Lower lobe of right lung (tissue), 2 donors: ENCODE measurements at places on chromosomes 16 and 17. TPM values are rescaled to one million over a fixed set of nuclear protein-coding genes. Genes with fewer than 3 reads are reported as not detected.

KCNH6 gene
- total RNA-seq: 0.27 TPM

SULT1A4 gene
- total RNA-seq: 20.7 TPM

TNP2 gene
- total RNA-seq: not detected

SLC12A3 gene
- not detected for total RNA-seq

HNF1B gene
- 15.2 TPM for total RNA-seq

MYH13 gene
- not detected for total RNA-seq

SPNS2 gene
- total RNA-seq: 42.0 TPM

LRRC75A gene
- 3.8 TPM for total RNA-seq

UQCRC2 gene
- 170 TPM for total RNA-seq

SOCS1 gene
- total RNA-seq: 17.8 TPM

GRCh38 chr17:81713556-81714411 is 1.7 kb downstream of the SLC25A10 start:
- H3K27me3 ChIP-seq: no peaks in the 10 kb centered on the region
- no peak overlapping the region for H3K27ac ChIP-seq
- H3K4me1 ChIP-seq: peaks cover 33% of the 10 kb centered on the region
- H3K4me3 ChIP-seq: peak overlapping the region; percentile 86
- no peak for DNase-seq
- H3K36me3 ChIP-seq: no peaks in the 10 kb centered on the region

DNA sequence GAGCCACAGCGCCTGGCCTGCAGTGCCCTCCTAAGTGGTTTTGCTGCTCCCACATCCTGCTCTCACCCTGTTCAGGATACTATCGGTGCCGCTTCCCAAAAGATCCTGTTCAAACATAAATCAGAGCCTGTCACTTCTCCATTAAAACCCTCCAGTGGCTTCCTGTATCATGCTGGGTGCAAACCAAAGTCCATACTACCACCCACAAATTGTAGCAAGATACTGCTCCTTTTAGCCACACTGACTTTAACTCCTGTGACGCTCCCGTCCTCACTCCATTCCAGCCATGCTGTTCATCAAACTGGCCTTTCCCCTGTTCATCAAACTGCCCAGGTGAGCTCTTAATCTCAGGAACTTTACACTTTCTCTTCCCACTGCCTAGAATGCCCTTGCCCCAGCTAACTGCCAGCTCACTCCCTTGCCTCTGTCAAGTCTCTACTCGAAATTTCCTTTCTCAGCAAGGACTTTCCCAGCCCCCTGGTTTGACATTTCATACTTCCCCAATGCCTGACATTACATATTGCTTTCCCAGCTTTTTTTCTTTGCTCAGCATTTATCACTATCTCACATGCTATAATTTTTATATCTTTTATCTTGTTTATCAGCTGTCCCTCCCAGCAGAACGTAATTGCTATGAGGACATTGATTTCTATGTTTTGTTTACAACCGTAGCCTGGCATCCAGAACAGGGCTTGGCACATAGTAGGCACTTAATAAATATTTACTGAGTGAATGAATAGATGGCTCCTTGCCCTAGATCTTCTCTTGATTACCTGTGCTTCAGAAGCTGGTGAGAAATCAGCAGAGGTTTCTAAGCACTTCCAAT is 44.3 kb upstream of the SMURF2 start:
- peaks cover 47% of the 10 kb centered on the region for H3K4me1 ChIP-seq
- H3K36me3 ChIP-seq: no peaks in the 10 kb centered on the region
- DNase-seq: no peak
- no peaks in the 10 kb centered on the region for H3K27me3 ChIP-seq

DNA sequence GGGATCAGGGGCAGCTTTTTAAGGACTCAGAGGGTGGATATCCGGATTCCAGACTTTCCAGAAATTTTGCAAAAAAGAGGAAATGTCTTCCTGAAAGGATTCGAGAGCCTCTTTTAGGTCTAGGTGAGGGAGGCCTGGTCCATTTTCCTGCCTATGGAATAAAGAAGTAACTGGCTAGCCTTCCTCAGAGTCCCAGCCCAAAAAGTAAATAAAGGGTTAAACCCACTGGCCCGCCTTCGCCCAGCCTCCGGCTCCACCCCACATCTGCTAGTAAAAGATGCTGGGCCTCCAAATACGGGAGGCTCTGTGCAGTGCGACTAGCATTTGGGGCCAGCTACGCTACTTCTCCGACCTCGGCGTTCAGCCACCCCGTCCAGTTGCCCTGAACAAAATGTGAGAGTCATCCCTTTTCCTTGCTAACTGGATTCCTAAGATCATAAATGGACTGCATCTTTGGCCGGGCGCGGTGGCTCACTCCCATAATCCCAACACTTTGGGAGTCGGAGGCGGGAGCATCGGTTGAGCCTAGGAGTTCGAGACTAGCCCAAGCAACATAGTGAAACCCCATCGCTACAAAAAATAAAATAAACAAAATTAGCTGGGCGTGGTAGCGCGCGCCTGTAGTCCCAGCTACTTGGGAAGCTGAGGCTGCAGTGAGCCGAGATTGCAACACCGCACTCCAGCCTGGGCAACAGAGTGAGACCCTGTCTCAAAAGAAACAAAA is 824 bp upstream of the MPP2 start:
- H3K4me3 ChIP-seq: peak overlapping the region; percentile 60
- peaks cover 54% of the 10 kb centered on the region for H3K27me3 ChIP-seq
- peak; percentile 53 for DNase-seq
- H3K4me1 ChIP-seq: peaks cover 28% of the 10 kb centered on the region

DNA sequence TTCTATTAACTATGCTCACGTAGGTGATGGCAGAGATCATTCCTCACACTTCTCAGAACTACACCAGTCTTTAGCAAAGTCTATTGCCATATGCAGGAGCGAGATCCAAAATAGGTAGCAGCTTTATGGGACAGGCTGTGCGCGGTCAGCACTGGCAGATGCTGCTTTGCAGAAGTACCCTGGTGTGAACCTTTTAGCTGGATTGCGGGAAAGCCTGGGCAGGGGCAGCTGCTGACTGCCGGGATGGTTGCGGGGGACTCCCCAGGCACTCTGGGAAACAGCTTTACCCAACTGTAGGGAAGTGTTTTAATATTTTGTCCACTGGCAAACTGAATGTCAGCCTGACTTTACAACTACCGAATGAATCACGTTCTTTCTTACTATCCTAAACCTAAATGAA is 251.3 kb downstream of the HS3ST3A1 start:
- H3K27me3 ChIP-seq: no peaks in the 10 kb centered on the region
- H3K4me3 ChIP-seq: no peak overlapping the region
- no peak for DNase-seq

DNA sequence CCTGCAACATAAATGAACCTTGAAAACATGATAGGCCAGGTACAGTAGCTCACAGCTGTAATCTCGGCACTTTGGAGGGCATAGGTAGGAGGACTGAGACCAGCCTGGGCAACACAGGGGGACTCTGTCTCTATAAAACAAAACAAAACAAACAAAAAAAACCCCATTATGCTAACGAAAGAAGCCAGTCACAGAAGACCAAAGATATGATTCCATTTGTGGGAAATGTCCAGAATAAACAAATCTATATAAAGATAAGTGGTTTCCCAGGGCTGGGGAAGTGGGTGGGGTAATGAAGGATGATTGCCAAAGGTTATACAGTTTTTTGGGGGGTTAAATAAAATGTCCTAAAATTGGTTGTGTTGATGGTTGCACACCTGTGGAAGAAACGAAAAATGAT is 36.5 kb upstream of the SIAH1 start:
- DNase-seq: no peak
- no peaks in the 10 kb centered on the region for H3K4me1 ChIP-seq
- H3K27me3 ChIP-seq: no peaks in the 10 kb centered on the region

GRCh38 chr16:58885528-58886170 is 151.5 kb upstream of the GOT2 start:
- no peak for DNase-seq
- no peak overlapping the region for H3K27ac ChIP-seq
- no peaks in the 10 kb centered on the region for H3K27me3 ChIP-seq
- H3K4me3 ChIP-seq: no peak overlapping the region

GRCh38 chr16:28108590-28109247 is 45.2 kb upstream of the GSG1L start:
- no peak overlapping the region for H3K27ac ChIP-seq
- no peak for DNase-seq
- no peaks in the 10 kb centered on the region for H3K27me3 ChIP-seq
- H3K4me1 ChIP-seq: peaks cover 14% of the 10 kb centered on the region
- H3K36me3 ChIP-seq: peaks cover 98% of the 10 kb centered on the region

GRCh38 chr17:38601539-38602351 is 4.0 kb downstream of the SRCIN1 start:
- peaks cover 56% of the 10 kb centered on the region for H3K27me3 ChIP-seq
- peaks cover 8% of the 10 kb centered on the region for H3K4me1 ChIP-seq
- no peak overlapping the region for H3K27ac ChIP-seq
- no peaks in the 10 kb centered on the region for H3K36me3 ChIP-seq
- no peak overlapping the region for H3K4me3 ChIP-seq
- no peak for DNase-seq

- H3K4me1 ChIP-seq: no peaks in the 10 kb centered on the region
- peaks cover 11% of the 10 kb centered on the region for H3K36me3 ChIP-seq
- no peaks in the 10 kb centered on the region for H3K27me3 ChIP-seq
These were observed 8.0 kb downstream of the IL32 start for GRCh38 chr16:3073448-3073847.

DNA sequence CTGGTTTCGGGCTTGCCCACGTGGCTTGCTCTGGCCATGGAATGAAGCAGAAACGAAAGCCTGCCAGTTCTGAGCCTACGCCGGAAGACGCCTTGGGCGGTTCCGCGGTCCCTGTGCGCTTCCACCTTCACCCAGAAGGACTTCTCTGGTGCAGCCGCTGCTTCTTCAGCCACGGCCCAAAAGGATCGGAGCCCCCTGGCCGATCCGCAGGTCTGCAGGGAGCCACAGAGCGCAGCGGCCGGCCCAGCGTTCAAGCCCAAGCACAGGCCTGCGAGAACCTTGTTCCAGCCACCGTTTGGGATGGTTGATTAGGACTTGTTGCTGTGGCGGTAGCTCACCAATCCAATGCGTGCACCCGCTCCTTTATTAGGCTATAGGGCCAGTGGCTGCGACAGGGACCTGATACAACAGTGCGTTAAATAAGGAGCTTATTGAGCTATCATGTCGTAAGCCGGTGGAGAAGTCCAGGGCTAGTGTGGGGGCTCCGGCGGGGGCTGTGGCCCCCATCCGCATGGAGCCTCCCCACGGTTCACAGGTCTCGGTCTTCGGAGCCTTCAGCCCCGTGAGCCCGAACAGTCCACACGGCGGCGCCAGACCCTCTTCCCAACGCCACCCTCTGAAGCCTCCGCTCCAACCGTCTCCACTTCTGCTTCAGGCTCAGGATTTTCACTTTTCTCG is 10.2 kb upstream of the MPP2 start:
- H3K27me3 ChIP-seq: peaks cover 8% of the 10 kb centered on the region
- H3K4me1 ChIP-seq: peaks cover 11% of the 10 kb centered on the region
- no peak overlapping the region for H3K27ac ChIP-seq
- peak; percentile 65 for DNase-seq
- no peaks in the 10 kb centered on the region for H3K36me3 ChIP-seq

- H3K4me3 ChIP-seq: peak overlapping the region; percentile 33
- peaks cover 97% of the 10 kb centered on the region for H3K4me1 ChIP-seq
- DNase-seq: no peak
- peak overlapping the region; percentile 83 for H3K27ac ChIP-seq
- H3K27me3 ChIP-seq: no peaks in the 10 kb centered on the region
These were observed 11.4 kb downstream of the CCR7 start for GRCh38 chr17:40553694-40554534.

GRCh38 chr17:41098481-41098880 is 539 bp upstream of the KRTAP4-8 start:
- H3K36me3 ChIP-seq: no peaks in the 10 kb centered on the region
- no peak overlapping the region for H3K27ac ChIP-seq
- peaks cover 3% of the 10 kb centered on the region for H3K27me3 ChIP-seq
- no peak overlapping the region for H3K4me3 ChIP-seq

GRCh38 chr16:56106527-56106926 is 84.8 kb upstream of the GNAO1 start:
- H3K36me3 ChIP-seq: no peaks in the 10 kb centered on the region
- H3K27me3 ChIP-seq: no peaks in the 10 kb centered on the region
- H3K4me3 ChIP-seq: no peak overlapping the region
- H3K27ac ChIP-seq: no peak overlapping the region
- DNase-seq: no peak

DNA sequence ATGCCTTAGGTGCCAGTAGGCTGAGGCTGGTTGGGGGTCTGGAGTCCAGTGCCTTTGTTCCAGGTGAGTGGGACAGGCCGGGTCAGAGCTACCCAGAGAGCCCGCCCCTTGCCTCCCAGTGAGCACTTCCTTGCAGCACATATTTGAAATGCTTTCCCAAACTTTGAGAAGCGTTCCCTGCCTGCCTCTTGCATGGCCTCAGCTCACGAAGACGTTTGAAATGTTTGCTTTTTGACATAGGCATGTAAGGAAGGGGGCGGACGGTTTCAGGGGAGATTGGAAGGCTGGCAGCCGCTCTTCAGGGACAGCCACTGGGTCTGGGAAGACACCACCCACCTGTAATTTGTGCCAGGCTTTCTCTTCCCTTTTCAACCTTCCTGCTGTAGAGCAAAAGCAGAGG is 5.1 kb upstream of the FOXL1 start:
- H3K4me3 ChIP-seq: no peak overlapping the region
- H3K27me3 ChIP-seq: peaks cover 99% of the 10 kb centered on the region

- H3K27me3 ChIP-seq: no peaks in the 10 kb centered on the region
- no peaks in the 10 kb centered on the region for H3K36me3 ChIP-seq
- H3K4me1 ChIP-seq: peaks cover 9% of the 10 kb centered on the region
These were observed 3.4 kb upstream of the NSRP1 start for GRCh38 chr17:30113213-30113612.

DNA sequence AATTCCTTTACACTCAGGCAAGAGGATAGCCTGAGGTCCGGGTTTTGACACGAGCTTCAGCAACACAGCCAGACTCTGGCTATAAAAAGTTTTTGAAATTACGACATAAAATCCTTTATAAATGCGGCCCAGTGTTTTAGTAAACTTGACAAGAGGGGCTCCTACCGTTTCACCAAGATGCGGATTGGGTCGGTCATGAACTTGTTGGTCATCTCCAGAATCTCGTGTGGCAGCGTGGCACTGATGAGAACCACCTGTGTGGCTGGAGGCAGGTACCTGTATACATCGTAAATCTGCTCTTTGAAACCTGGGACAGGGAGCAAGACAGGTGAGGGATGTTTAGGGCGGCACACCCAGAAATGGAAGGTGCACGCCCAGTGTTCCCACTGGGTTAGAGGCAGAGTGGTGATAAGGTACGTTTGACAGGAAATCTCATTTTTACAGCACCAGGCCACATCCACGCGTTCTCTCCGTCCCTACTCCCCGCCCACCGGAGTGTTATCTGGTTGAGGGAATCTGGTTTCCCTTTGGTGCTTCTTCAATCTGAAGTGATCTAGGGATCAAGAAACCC is 8.0 kb downstream of the EIF4A3 start:
- H3K4me1 ChIP-seq: no peaks in the 10 kb centered on the region
- H3K27me3 ChIP-seq: no peaks in the 10 kb centered on the region
- no peak overlapping the region for H3K27ac ChIP-seq
- H3K4me3 ChIP-seq: no peak overlapping the region
- H3K36me3 ChIP-seq: peaks cover 100% of the 10 kb centered on the region

DNA sequence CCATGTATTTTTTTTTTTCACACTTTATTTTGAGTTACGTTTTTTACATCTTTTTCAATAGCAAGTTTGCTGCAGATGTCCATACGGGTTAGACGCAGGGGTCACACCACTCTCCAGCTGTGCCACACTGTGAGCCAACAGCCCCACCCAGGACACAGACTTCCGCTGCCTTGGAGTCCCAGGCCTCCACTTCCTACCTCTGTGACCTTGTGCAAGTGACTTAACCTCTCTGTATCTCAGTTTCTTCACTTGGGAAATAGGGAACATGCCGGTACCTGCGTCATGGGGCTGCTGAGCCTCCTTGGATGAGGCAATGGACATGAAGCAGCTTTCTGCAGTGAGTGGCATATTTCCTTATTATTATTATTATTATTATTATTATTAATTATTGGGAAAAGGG is 3.3 kb upstream of the PITPNA start:
- H3K36me3 ChIP-seq: no peaks in the 10 kb centered on the region
- no peak overlapping the region for H3K4me3 ChIP-seq
- H3K27me3 ChIP-seq: no peaks in the 10 kb centered on the region
- no peak for DNase-seq
